ENCODE measurements at places on chromosomes 4 and X.

GRCh38 chrX:16143968-16144367 lies 20.6 kb downstream of the GRPR start:
- no peak for DNase-seq

GRCh38 chr4:1093391-1094335 lies 19.7 kb downstream of the RNF212 start:
- DNase-seq, result no peak

DNA sequence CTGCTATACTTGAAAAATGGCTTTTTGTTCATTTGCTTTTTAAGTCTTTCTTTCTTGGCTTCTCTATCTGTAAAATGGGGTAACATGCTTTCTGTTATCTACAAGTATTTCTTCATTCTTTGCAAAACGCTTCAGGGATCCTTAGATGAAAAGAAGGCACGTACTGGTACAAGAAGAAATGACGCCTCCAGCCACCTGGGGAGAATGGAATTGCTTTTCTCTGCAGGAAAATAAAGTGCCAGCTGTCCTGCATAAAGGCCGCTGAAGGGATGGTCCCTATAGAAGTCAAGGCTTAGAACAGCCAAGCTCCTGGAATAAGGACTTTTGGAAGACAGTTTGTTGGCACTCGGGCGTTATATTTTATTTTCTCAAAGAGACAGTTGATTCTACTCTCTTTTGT lies 210.8 kb upstream of the RASGEF1B start:
- DNase-seq, result no peak

GRCh38 chrX:50111742-50112141 lies 89.1 kb downstream of the AKAP4 start:
- no peak for DNase-seq

All from DMS79 treated with DMSO at 0.1 percent for 48 hours (cell line).